Prostate gland (tissue), 2 donors: ENCODE measurements at places on chromosomes 1 and 21.

DNA sequence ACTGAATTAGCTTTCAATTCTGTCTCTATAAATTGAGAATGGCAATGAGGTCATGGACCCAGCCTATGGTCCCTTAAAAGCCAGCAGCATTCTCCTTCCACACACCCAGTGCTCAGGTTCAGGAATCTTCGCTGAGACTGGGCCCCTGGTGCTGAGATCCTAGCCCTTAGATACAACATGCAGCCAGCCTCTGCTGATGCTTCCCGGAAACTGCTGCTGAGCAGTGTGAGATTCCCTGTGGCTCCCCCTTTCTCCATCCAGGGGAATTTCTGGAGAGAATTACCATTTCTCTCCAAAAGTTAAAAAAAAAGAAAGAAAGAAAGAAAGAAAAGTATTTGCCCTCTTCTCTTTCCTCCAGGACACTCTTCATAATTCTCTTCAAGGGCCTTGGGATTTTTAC, 31.7 kb upstream of the RALGPS2 start:
- no peaks in the 10 kb centered on the region for H3K36me3 ChIP-seq
- no peaks in the 10 kb centered on the region for H3K27me3 ChIP-seq
- no peak overlapping the region for H3K27ac ChIP-seq
- no peak overlapping the region for H3K4me3 ChIP-seq
- no peak for DNase-seq

GRCh38 chr1:166975361-166976129, at the start of gene ILDR2:
Gene ILDR2 (minus strand): TSS chr1:166975540. CDS start chr1:166975268, 272 bp downstream.
- no peaks in the 10 kb centered on the region for H3K4me1 ChIP-seq
- H3K27me3 ChIP-seq: no peaks in the 10 kb centered on the region
- peak; percentile 41 for DNase-seq

- H3K36me3 ChIP-seq: no peaks in the 10 kb centered on the region
- DNase-seq: no peak
- peaks cover 41% of the 10 kb centered on the region for H3K4me1 ChIP-seq
- H3K4me3 ChIP-seq: no peak overlapping the region
These were observed 95.5 kb downstream of the SSBP3 start for GRCh38 chr1:54310439-54311328.

DNA sequence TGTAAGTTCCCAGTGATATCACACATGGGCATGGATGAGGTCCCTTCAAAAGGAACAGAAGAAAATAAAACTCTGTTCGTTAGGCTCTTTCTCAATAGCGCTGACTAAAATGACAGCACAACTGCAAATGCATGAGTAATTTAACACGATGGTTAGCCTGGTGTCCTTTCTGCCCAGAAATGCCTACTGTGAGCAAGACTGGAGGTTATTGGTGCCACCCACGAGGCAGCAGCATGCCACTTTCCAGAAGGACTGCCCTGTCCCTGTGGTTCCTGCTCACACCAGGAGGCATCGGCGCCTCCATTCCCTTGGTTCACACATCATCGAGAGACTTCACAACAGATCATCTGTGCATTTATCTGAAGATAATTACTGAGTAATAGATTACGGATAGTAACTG, 26.2 kb downstream of the VPS26C start:
- DNase-seq: no peak
- H3K4me1 ChIP-seq: no peaks in the 10 kb centered on the region
- H3K4me3 ChIP-seq: no peak overlapping the region
- no peak overlapping the region for H3K27ac ChIP-seq

DNA sequence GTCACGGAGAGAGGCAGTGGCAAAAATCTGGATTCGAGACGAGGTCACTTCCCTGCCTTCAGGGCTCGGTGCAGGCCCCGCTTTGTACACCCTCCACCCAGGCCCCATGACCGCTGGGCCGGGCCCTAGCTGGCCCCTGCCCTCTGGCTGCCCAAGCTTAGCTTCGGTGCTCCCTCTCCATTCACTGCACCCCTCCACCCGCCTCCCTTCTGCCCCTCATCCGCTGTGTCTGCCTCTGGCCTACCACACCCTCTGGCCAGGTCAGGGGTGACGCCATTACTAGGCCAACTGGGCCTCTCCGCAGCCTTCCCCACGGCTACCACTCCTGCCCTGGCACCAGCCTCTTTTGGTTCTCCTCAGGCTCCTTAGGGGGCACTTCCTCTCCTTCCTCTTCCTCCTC, 528 bp upstream of the CD164L2 start:
- no peaks in the 10 kb centered on the region for H3K27me3 ChIP-seq
- DNase-seq: no peak
- no peaks in the 10 kb centered on the region for H3K36me3 ChIP-seq
- no peak overlapping the region for H3K27ac ChIP-seq
- H3K4me1 ChIP-seq: peaks cover 4% of the 10 kb centered on the region
- H3K4me3 ChIP-seq: no peak overlapping the region

GRCh38 chr21:18373606-18374005, 30.0 kb downstream of the TMPRSS15 start:
- no peak for DNase-seq
- no peak overlapping the region for H3K4me3 ChIP-seq
- H3K36me3 ChIP-seq: no peaks in the 10 kb centered on the region
- H3K4me1 ChIP-seq: no peaks in the 10 kb centered on the region

DNA sequence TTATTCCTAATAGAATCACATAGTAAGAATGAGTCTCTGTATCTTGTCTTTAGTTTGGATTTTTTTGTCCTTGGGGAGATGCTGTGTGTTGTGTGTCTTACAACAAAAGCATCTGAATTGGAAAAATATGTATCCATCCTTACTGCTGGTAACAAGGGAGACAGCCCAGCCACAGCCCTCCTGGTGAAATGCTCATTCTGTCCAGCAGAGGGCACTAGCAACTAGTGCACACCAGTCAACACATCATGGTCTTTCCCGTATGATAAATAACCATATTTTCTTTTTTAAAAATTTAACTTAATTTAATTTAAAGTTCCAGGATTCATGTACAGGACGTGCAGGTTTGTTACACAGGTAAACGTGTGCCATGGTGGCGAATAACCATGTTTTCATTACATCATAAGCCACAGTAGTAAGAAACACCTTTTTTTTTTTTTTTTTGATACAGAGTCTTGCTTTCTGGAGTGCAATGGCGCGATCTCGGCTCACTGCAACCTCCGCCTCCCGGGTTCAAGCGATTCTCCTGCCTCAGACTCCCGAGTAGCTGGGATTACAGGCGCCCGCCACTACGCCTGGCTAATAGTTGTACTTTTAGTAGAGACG, 245.1 kb downstream of the PTBP2 start:
- no peaks in the 10 kb centered on the region for H3K36me3 ChIP-seq
- DNase-seq: peak; percentile 68
- no peaks in the 10 kb centered on the region for H3K27me3 ChIP-seq
- no peak overlapping the region for H3K27ac ChIP-seq
- H3K4me1 ChIP-seq: no peaks in the 10 kb centered on the region
- H3K4me3 ChIP-seq: no peak overlapping the region

GRCh38 chr1:36084497-36085115, 712 bp downstream of the TEKT2 start:
- H3K36me3 ChIP-seq: no peaks in the 10 kb centered on the region
- H3K4me3 ChIP-seq: peak overlapping the region; percentile 36
- no peak for DNase-seq
- peaks cover 9% of the 10 kb centered on the region for H3K4me1 ChIP-seq

DNA sequence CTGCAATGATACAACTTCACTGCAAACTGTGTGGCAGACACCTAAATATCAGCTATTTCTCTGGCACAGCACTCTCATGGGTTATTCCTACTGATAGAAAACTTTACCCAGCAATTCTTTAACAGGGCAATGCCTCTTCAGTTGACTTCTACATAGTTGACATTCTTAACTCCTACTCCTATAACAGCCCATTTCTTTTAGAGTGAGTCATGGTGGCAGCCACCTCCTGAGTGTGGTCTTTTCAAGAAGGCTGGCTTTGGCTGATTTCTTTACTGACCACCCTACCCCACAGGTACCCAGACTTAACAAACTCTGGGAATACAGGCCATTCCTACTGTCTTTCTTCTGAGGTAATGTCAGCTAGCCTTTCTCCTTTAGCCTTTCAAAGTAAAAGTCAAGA, 805.8 kb upstream of the ADGRL2 start:
- no peak overlapping the region for H3K27ac ChIP-seq
- H3K36me3 ChIP-seq: no peaks in the 10 kb centered on the region
- no peaks in the 10 kb centered on the region for H3K4me1 ChIP-seq
- no peaks in the 10 kb centered on the region for H3K27me3 ChIP-seq
- no peak overlapping the region for H3K4me3 ChIP-seq

DNA sequence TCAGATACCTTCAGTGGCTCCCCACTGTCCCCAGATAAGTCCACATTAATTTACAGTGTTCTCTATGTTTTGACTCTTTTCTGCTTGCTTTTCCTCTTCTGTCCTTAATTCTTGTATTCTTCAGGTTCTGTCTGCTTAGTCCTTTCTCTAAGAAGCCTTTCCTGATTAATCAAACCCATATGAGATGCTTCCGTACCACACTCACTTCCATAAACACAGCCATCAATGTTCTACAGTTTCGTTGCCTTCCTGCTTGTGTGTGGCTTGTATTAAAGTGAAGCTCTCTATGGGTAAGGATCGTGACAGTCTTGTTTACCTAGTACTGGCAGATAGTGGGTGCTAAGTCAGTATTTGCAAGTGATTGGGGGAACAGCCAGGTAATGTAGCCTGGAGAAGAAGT, 75.9 kb downstream of the PRDM2 start:
- no peaks in the 10 kb centered on the region for H3K36me3 ChIP-seq
- DNase-seq: no peak
- H3K27ac ChIP-seq: no peak overlapping the region
- H3K4me1 ChIP-seq: peaks cover under 1% of the 10 kb centered on the region
- no peaks in the 10 kb centered on the region for H3K27me3 ChIP-seq

- DNase-seq: no peak
- H3K36me3 ChIP-seq: no peaks in the 10 kb centered on the region
- H3K27me3 ChIP-seq: no peaks in the 10 kb centered on the region
- H3K4me3 ChIP-seq: peak overlapping the region; percentile 79
- H3K4me1 ChIP-seq: peaks cover 19% of the 10 kb centered on the region
- peak overlapping the region; percentile 90 for H3K27ac ChIP-seq
These were observed 82.2 kb upstream of the BMP8A start for GRCh38 chr1:39409055-39409816.

DNA sequence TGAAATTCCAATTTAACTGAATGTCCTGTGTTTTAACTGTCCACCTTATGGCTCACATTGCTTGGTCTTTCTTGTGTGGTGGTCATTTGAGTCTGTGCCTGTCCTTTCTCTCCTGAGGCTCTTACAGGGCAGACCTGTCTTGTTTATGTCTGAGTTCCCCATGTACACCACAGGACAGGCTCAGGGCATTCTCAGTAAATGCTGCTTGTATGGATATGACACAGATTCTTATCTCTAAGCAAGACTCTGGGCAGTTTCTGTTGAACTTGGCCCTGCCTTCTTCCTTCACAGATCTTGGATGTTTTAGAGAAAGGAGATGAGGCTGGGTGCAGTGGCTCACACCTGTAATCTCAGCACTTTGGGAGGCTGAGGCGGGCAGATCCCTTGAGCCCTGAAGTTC, 159.1 kb upstream of the CSF3R start:
- H3K36me3 ChIP-seq: no peaks in the 10 kb centered on the region
- H3K4me1 ChIP-seq: no peaks in the 10 kb centered on the region
- DNase-seq: no peak
- no peaks in the 10 kb centered on the region for H3K27me3 ChIP-seq

- no peak overlapping the region for H3K27ac ChIP-seq
- DNase-seq: no peak
- peaks cover 20% of the 10 kb centered on the region for H3K36me3 ChIP-seq
- no peak overlapping the region for H3K4me3 ChIP-seq
These were observed 35.0 kb upstream of the IL19 start for GRCh38 chr1:206735553-206736031.

DNA sequence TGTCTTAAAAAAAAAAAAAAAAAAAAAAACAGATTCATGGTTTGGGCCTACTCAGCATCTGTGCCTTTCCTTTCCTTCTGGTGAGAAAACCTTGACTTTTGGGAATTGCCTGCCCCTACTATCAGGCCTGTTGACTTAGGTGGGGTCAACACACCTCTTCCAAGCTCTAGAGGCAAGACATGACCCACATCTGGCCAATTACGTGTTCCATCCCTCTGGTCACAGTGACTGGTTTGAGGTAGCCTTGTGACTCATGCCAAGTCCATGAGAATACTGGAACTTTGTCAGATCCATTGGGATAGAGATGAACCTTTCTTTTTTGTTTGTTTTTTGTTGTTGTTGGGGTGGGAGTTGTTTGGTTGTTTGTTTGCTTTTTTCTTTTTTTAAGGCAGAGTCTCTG, 37.3 kb upstream of the KHDRBS1 start:
- no peak overlapping the region for H3K4me3 ChIP-seq
- no peak for DNase-seq
- H3K36me3 ChIP-seq: no peaks in the 10 kb centered on the region

DNA sequence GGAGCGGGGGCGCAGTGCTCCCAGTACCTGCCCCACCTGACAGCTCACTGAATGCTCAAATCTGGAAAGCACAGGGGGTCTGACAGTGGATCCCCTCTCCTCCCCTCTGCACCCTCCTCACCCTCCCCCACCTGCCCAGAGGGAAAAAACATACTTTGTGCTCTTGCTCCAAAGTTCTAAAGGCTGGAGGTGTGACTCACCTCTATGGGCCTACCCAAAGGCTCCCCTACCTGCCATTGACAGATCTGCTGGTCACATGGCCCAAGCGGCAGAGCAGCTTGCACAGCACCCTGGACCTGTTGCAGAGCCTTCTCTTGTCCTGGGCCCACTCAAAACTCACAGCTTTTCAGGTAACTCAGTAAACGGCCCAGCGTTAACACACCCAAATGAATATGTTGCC, 55.7 kb downstream of the ADSS2 start:
- H3K27ac ChIP-seq: no peak overlapping the region
- no peak for DNase-seq
- no peak overlapping the region for H3K4me3 ChIP-seq
- no peaks in the 10 kb centered on the region for H3K36me3 ChIP-seq

DNA sequence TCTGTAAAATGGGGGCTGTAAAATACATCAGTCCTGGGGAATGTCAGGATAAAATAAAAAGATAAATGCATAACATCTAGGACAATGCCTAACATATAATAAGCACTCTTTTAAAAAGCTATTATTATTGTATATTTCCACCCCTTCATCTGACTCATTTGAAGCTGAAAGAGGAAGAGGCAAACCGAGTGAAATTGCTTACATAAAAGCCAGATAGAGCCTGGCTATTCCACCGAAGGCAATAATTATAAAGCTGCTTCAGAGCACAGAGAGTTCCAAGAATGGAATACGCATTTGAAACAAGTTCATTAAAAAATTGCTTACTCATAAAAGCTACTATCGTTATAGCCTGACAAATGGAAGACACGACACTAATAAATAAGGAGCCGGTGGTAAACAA, 186.1 kb upstream of the CAMK1G start:
- H3K27ac ChIP-seq: peak overlapping the region; percentile 28
- no peaks in the 10 kb centered on the region for H3K27me3 ChIP-seq
- H3K36me3 ChIP-seq: no peaks in the 10 kb centered on the region
- DNase-seq: no peak
- H3K4me1 ChIP-seq: no peaks in the 10 kb centered on the region

DNA sequence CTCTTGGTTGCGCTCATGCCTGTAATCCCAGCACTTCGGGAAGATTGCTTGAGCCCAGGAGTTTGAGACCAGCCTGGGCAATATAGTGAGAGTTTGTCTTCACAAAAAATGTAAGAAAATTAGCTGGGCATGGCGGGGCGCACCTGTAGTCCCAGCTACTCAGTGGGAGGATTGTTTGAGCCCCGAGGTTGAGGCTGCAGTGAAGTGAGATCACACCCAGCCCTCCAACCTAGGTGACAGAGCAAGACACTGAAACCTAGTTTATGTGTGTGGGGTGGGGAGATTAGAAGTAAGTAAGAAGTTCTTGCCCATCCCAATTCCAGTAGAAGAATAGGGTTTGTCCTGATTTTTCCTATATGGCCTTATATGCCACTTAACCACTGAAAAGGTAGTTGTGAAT, 2.0 kb downstream of the RPL5 start:
- H3K36me3 ChIP-seq: peaks cover 3% of the 10 kb centered on the region
- H3K4me3 ChIP-seq: peak overlapping the region; percentile 91
- H3K4me1 ChIP-seq: peaks cover 16% of the 10 kb centered on the region
- DNase-seq: no peak
